GM19239 (cell line): ENCODE measurements at places on chromosomes 16 and 17.

GRCh38 chr17:35254107-35254773, 11.4 kb downstream of the SLFN5 start:
- no peak for DNase-seq

- no peak for DNase-seq
Observed at GRCh38 chr17:35799942-35800341, 4.5 kb upstream of the MMP28 start.

- DNase-seq, result no peak
Observed at GRCh38 chr16:16008666-16009065, 59.2 kb downstream of the ABCC1 start.

DNA sequence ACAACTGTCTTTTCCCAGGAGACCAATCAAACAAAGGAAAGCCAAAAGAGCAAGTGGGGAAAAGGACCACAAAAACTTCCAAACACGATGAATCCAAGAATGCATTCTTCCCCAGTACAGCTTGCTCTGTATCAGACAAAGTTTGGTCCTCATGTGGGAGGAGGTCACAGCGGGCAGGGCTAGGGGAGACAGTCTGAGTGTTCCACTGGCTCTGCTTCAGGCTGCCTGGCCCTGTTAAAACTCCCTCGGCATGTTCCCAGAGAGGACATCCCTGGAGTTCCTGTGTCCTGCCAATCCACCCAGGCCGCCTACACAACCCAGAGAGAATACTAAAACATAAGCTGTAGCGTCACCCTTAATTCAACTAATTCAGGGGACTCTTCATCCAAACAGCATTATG, 415.1 kb upstream of the DYNLRB2 start:
- no peak for DNase-seq

DNA sequence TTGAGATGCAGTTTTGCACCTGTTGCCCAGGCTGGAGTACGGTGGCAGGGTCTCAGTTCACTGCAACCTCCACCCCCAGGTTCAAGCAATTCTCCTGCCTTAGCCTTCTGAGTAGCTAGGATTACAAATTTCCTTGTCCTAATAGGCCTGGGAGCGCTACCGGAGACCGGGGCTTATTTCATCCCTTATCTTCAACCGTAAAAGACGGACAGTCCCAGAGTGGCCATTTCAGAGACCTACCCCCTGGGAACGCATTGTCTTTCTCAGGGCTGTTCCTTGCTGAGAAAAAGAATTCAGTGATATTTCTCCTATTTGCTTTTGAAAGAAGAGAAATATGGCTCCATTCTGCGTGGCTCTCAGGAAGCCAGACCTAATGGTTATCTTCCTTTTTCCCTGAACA, 39.6 kb upstream of the GINS3 start:
- DNase-seq, result no peak

DNA sequence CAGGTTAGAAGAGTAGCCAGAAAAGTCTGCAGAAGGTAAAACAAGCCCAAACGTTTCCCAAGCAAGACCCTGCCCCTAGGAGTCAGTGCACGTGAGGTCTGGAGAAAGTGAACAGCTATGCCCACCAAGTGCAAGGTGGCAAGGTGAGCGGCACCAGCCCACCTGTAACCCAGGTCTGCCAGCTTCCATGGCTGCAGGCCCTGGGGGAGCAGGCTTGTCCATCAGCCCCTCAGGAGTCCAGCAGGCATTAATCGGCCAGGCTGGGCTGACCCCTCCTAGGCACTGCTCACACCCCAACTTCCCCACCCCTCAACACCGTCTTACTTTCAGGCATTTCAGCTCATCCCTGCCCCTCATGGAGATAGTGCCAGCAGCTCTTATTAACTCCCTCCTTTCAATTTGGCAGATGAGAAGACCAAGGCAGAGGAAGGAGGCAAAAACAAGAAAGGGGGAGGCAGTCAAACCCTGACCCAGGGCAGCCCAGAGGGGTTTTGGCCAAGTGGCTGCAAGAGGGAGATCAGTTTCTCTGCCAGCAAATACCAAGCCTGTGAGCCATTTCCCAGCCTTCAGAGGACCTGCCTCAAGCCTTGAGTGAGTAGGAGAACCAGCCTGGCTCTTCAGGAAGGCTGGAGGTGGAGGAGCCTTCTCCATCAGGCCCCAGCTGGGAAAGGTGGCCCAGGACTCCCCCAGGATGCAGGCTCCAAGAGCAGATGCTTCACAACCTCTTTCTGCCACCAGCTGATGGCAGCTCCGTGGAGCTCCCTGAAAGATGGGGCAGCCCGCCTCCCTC, 14.7 kb downstream of the BEAN1 start:
- DNase-seq, result no peak

DNA sequence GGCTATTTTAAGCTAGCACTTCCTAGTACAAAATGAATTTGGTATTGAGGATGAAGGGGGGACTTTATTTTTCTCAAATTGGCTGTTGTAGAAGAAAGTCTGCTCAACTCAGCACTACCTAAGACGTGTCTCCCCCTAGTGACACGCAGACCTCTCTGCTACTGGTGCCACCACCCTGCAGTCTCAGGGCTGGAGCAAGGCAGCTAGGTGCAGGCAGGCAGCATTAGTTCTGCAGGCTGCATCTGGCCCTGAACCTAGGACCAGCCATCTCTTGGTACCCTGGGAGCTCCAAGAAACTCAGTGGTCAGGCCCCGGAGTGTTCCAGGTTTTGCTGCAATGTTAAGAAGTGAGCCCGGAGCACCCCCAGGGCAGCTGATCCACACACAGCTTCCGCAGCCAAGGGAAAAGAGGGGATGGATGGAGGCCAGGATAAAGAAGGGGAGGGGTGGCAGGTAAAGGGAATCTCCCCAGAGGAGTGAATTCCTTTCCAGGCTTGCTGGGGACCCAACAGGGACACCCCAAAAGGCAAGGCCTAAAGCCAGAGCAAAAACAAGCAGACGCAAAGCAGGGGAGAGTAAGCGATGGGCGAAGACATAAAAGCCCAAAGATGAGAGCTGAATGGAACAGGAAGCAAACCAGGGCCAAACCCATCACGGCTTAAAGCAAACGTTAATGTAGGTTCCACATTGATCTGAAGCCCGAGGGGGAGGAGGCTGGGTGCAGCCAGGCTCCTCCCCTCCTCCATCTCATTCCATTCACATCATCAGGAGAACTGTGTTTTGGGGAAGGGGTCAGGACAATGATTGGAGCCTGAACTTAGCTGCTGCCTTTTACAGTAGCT, 200.5 kb downstream of the ZFHX3 start:
- DNase-seq, result peak; percentile 28

DNA sequence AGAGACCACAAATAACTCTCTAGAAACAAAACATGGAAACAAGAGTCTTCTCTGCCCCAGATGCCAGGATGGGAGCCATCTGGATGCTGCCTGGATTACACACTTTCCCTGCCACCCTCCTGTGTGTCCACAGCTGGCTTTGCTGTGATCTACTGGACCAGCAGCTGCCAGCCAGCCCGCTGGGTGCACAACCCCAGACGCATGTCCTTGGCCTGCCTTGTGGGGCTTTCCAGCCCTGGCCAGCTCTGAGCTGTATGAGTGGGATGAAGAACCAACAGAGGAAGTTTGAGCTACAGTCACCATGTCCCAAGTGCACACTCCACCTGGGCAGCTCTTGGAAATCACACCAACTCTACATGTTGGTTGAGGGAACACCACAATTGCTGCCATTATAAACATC, 57.0 kb upstream of the TNRC6C start:
- DNase-seq, result no peak

- no peak for DNase-seq
Observed at GRCh38 chr17:42028791-42029127, 8.9 kb downstream of the NKIRAS2 start.

DNA sequence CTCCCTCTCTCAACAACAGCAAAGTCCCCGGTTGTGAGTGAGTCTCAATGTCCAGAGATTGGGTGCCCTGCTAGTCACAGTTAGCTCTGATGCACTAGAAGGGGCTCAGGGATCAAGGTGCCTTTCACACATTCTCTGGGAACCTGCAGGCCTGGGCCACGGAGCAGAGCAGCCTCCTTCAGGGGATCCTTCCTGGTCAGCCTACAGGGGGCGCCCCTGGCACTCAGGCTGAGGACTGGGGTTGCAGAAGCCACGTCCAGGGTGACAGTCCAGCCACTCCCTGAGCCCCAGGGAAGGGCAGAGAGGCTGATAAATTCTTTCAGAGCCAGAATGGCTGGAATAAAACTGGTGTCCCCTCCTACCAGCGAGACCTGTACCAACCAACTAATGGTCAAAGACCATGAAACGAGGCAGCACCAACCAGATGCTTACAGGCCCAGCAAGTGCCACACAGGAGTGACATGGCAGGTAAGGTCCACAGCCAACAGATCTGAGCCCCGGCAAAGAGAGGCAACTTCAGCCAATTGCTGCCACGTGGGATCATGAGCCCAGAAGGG, 43.5 kb downstream of the ST3GAL2 start:
- DNase-seq, result peak; percentile 73

DNA sequence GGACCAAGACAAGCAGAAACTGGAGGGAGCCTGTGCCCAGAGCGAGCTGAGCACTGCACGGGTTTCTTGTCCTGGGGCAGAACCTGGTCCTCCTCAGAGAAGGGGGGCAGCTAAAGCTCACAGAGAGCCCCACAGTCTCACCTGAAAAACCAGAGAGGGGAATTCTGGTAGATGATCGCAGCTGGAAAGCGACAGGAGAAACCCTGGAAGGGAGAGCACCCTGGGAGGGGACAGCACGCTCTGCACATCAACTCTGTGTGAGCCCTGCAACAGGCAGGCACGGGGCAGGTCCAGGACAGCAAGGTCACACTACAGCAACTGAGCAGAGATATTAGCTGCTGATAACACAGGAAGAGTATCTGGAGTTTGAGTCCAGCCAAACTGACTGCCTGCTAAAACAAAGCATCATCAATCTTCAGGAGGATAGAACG, 18.2 kb downstream of the ZCCHC14 start:
- DNase-seq, result no peak

DNA sequence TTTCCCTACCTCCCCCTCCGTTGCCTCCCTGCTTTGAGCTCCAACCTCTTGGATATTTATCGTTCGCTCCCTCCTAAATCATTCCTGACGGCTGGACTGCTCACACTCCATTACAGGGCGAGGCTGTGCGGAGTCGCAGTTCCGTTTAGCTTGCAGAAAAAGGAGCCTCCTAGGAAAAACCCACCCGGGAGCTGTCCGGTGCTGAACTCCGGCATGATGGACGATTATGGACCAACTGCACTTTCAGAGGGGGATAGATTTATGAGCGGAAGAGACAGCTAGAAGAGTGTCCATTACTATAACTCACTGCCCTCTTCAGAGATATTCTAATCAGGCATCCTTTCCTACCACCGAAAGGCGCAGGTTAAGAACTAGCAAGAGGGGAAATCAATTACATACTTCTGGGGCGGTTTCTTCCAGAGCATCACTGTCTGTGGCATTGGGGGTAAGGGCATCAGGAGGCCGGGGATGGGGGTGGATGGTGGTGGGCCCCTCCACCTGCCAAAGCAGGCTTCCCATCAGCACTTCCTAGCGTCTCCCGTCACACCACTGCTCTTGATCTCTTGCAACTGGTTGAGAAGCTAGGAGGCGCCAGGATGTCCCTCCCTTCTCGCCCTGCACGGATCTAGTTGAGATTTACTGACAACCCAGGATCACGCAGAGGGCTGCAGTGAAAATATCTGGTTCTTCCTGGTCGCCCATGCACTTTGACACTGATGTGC, 251.2 kb downstream of the ENGASE start:
- DNase-seq, result no peak

- DNase-seq, result no peak
Observed at GRCh38 chr17:13593757-13594156, 8.0 kb downstream of the HS3ST3A1 start.

DNA sequence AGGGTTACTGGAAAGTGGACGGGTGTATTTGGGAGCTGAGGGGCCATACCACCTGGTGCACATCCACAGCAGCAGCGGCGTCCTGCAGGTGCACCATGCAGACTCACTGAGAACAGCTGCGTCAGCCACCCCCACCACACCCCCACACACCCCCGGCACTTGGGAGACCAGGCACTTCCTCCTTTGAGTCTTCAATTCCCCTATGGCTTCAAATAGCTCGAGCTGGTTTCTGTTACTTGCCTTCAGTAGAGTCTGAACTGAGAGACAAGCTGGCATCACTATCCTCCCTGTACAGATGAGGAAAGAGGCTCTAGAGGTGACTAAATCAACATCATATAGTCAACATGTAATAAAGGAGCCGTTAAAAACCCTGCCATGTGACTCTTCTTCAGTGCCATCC, 15.4 kb downstream of the CUEDC1 start:
- DNase-seq, result peak; percentile 76

- no peak for DNase-seq
Observed at GRCh38 chr17:2390199-2390836, 10.5 kb downstream of the MNT start.

GRCh38 chr17:39603304-39604016, 4.3 kb downstream of the NEUROD2 start:
- no peak for DNase-seq

DNA sequence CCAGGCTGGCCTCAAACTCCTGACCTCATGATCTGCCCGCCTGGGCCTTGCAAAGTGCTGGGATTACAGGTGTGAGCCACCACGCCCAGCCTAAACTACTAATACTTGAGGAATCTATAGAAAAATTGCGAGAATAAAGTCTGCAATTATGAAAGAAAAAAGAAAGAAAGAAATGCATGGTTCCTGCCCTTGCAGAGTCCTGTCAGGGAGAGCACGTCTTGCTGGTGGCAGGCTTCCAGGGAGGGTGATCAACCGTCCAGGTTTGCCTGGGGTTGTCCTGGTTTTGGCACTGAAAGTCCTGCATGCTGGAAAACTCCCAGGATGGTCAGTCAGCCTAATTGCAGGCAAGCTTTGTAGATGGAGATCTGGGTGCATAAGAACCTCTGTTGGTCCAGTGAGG, 21.5 kb upstream of the KIFC3 start:
- no peak for DNase-seq

DNA sequence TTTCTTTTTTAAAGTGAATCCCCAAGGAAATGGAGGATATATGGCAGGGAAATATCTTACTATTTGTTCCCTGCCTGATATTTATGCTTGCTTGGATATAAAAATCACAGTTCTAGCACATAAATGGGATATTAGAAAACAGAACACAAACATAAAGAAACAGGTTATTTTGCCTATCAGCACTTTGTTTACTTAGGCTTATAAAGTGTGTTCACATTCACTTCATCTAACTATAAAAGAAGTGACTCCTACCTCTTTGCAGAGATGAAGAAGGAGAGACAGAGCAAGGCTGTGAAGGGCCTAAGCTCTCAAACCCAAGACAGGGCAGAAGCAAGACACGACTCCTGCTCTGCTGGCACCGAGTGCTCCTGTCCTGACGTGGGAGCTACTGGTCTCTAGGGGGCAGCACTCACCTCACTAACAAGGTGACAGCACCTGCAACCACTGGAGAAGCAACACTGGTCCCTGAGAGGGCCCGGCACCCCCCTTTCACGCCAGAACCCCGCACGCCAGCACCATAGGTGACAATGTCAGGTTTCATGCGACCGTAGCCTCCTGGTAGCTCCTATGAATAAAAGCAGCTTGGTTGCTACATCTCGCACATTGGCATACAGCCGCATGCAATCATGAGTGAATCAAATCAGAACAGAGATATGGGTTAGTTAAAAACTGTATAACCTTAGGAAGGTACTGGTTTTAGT, 32.0 kb downstream of the MBTPS1 start:
- DNase-seq, result peak; percentile 70
